ENCODE measurements at places on chromosomes 11 and 22. TPM values are rescaled to one million over a fixed set of nuclear protein-coding genes. Genes with fewer than 3 reads are reported as not detected.
A peak's percentile ranks its signal among the peaks of the same experiment; 100 is the strongest.

- no peak overlapping the region for H3K27ac ChIP-seq
- no peak for DNase-seq
- H3K27me3 ChIP-seq: no peaks in the 10 kb centered on the region
- H3K4me1 ChIP-seq: no peaks in the 10 kb centered on the region
- H3K4me3 ChIP-seq: no peak overlapping the region
- no peaks in the 10 kb centered on the region for H3K36me3 ChIP-seq
Measured at GRCh38 chr11:58289266-58289665, 21.2 kb upstream of the OR10W1 start.

GRCh38 chr11:64916040-64916774 is 802 bp downstream of the ATG2A start:
- no peaks in the 10 kb centered on the region for H3K36me3 ChIP-seq
- H3K27ac ChIP-seq: peak overlapping the region; percentile 58
- H3K4me3 ChIP-seq: peak overlapping the region; percentile 99
- H3K27me3 ChIP-seq: no peaks in the 10 kb centered on the region
- DNase-seq: peak; percentile 78

GRCh38 chr11:16770016-16770415 is 31.6 kb downstream of the C11orf58 start:
- no peaks in the 10 kb centered on the region for H3K4me1 ChIP-seq
- no peak overlapping the region for H3K4me3 ChIP-seq
- no peaks in the 10 kb centered on the region for H3K36me3 ChIP-seq
- no peak for DNase-seq

C11orf65 gene
- 1.1 TPM for total RNA-seq

- H3K36me3 ChIP-seq: no peaks in the 10 kb centered on the region
- peaks cover 3% of the 10 kb centered on the region for H3K4me1 ChIP-seq
- peak overlapping the region; percentile 78 for H3K27ac ChIP-seq
- DNase-seq: peak; percentile 86
Measured at GRCh38 chr11:44036811-44037657, 10.7 kb upstream of the ACCSL start.
